T-helper 2 cell (primary cell): ENCODE measurements at places on chromosomes 3 and 15.

DNA sequence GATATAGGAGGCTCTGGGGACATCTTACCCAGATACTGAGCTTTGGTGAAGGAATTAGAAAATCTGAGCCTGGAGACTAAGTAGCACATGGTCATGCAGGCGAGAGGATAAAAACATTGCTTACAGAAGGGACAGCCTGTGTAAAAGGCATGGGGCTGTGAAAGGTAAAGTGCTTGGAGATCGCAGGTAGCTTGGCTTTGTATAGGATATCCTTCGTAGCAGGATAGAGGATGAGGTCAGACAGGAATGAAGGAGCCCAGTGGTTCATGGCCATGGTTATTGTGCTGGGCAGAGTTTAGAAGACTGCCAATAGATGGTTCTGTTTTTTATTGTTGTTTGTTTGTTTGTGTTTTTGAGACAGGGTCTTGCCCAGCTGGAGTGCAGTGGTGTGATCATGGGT lies 82.5 kb downstream of the SLMAP start:
- DNase-seq = no peak

DNA sequence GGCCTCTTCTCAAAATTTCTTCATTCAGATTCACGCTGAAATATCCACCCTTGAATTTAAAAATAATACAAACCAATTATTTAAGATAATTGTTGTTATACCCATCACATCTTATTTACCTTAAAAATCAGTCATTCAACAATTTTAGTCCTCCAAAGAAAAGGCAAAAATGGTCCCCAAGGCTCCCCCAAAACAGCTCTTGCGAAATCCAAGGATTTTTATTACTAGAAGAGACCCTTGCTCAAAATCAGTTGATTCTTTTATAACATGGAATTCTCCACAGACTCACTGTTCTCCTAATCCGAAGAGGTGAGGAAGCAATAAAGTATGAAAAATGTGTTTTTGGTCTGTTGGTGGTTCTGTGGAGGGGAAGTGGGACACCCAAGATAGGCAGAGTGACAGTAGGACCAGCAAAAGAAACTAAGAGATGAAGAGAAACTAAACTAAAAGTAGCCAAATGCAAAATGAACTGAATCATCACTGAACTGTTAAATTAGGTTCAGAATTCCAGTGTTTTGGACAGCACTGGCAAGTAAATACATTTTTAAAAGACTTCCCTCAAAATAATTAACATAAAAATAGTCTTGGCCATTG lies 19.1 kb upstream of the PLCH1 start:
- DNase-seq = no peak

- DNase-seq = no peak
Measured at GRCh38 chr15:60345598-60345997, 52.2 kb downstream of the ANXA2 start.

GRCh38 chr15:89330881-89331595 lies 3.6 kb downstream of the POLG start:
- no peak for DNase-seq

DNA sequence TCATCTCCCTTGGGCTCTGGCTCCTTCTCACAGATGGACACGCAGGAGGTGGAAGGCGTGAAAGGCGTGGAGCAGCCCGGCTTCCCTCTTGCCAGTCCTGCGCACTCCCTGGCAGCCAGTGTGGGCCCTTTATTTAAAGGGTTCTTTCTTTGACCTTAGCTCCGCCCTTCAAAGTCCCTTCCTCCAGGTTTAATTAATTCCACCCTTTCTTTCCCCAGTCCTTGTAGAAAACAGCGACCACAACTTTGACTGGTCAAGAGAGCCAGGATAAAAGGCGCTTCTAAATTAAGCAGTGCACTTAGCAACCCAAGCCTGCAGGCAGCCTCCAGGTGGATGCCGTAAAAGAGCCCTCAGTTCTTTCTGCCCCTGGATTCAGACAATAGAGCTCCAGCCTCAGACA lies at the start of gene HDC:
TSS of gene HDC (minus strand) at position 107 of the 400 bp plus-strand sequence. CDS start at position 4, 103 bp downstream.
- no peak for DNase-seq

- no peak for DNase-seq
Measured at GRCh38 chr3:124920718-124921117, 13.8 kb downstream of the MUC13 start.

DNA sequence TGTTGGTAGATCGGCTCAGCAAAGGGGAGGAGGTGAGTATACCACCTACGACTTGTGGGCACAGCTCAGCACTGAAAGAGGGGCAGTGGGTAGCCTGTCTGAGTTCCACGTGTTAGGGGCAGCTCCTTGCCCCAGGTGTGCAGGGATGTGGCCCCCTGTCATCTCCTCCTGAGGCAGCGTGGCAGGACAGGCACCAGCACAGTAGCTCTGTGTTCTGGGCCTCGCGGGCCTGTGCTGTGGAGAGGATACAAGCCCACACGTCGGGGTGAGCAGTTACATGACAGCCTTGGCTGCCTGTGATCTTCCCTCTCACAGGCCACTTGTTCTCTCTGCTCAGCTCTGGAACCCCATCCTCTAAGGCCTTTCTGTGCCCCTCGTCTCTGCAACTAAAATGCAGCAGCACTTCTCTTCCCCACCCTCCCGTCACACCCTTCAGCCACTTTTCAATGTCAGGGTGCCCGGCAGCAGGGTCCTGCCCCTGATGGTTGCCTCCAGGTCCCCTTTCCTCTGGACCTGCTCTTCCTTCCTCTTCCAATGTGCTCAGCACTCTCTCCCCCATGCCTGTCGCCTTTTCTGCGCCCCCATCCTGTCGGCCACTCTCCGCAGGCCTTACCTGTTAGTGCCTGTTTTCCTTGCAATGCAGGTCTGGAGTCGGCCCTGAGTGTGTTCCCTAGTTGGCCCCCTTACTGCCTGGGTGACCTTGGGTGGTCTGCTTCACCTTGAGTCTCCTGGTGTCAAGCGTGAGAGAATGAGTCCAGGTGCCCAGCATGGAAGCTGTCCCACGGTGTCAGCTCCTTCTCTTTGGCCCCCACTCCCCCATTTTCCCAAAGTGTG lies 18.2 kb upstream of the CPNE9 start:
- DNase-seq = no peak

DNA sequence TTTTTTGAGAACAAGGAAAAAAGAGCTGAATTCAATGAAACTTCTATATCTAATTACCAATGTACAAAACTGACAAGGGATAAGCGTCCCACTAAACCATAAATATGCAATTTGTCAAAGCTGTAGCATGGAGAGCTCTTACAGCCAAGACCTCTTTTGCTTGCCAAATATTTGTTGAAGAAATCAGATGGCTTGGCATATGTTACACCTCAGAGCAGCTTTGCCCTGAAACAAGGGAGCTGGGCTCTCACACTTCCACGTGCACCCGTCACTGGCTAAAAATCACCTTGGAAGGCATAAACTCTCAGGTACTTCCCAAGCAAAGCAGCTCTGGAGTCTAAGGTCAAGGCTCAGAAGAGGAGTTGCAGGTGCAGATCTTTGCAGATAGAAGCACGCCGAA lies 324.7 kb upstream of the SLCO3A1 start:
- no peak for DNase-seq

DNA sequence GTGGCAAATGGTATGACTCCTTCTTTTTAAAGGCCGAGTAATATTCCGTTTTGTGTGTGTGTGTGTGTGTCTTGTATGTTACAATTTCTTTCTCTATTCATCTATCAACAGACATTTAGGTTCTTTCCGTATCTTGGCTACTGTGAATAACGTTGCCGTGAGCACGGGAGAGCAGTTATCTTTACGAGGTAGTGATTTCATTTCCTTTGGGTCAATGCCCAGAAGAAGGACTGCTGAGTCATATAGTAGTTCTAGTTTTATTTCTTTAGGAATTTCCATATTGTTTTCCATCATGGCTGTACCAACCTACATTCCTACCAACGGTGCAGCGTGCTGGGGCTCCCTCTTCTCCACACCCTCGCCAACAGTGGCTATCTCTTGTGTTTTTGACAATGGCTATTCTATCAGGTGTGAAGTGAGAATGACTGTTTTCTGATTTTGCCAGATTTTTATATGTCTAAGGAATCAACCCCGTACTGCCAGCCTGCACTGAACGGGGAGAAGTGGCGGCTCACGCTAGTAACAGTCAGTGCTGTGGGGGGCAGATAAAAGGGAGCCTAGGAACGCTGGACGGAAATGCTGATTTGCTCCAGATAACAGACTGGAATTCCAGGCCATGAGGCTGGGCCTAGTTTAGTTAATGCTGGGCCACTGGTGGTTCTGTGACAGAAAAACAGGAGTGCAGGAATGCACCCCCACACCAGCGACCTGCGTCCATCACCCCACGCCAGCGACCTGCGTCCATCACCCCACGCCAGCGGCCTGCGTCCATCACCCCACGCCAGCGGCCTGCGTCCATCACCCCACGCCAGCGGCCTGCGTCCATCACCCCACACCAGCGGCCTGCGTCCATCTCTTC lies 168.1 kb downstream of the XXYLT1 start:
- no peak for DNase-seq

DNA sequence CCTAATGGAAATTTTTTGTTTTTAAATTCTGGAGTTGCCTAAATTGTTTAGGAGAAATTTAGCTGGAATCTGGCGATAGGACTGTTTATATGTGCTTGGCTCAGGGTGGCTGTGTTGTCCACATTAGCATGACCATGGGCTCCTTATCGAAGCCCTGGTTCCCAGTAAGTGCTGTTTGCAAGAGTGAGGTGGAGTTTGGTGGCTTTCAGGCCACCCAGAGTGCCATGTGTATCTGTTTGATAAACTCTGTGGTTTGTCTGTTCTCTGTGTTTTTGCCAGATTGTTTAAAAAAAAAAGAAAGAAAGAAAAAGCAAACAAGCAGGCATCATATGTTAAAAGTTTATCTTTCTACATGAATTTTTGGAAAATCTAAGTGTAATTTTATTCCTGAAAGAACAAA lies 51.5 kb downstream of the PLCL2 start:
- no peak for DNase-seq

DNA sequence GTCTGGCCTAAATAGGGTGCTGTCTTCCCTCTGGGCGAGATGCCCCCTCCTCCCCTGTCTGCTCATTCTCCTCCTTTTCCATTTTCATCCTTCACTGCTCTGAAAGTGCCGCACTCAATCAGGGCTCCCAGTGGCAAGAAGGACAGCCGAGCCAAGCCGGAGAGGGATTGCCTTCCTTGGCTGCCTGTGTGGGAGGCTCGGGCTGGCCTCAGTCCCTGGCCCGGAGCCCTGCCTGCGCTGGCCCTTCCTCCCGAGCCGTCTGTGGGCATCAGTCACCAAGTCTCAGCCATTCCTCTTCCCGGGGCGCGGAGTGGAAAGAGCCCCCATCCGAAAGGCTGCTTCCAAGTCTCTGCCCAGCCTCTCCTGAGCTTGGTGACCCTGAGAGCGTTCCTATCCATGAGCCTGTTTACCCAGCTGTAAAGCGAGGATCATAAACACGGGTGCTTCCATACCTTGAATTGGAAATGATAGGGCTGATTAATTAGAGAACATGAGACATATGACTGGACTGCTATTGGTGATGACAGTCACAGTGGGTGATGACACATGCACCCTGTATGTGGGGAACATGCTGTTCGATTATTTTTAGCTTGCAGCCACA lies 59.1 kb upstream of the TLE3 start:
- DNase-seq = no peak

- no peak for DNase-seq
Measured at GRCh38 chr3:120425572-120426250, 25.1 kb downstream of the FSTL1 start.

- no peak for DNase-seq
Measured at GRCh38 chr3:81293156-81293555, 468.3 kb downstream of the GBE1 start.

DNA sequence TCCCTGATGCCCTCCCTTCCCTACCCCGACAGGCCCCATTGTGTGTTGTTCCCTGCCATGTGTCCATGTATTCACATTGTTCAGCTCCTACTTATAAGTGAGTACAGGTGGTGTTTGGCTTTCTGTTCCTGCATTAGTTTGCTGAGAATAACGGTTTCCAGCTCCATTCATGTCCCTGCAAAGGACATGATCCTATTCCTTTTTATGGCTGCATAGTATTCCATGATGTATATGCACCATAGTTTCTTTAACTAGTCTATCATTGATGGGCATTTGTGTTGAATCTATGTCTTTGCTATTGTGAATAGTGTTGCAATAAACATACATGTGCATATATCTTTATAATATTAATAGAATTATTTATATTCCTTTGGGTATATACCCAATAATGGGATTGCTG lies 52.1 kb upstream of the TNFSF10 start:
- DNase-seq = no peak

DNA sequence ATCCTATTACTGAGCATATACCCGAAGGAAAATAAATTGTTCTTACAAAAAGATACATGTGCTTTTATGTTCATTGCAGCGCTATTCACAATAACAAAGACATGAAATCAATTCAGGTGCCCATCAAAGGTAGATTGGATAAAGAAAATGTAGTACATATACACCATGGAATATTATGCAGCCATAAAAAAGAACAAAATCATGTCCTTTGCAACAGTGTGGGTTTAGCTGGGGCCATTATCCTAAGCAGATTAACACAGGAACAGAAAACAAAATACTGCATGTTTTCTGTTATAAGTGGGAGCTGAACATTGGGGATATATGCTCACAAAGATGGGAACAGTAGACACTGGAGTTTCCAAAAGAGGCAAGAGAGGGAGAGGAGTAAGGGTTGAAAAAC lies 42.5 kb downstream of the SGO1 start:
- no peak for DNase-seq

GRCh38 chr15:25065286-25065685 lies 110.5 kb downstream of the SNRPN start:
- no peak for DNase-seq

DNA sequence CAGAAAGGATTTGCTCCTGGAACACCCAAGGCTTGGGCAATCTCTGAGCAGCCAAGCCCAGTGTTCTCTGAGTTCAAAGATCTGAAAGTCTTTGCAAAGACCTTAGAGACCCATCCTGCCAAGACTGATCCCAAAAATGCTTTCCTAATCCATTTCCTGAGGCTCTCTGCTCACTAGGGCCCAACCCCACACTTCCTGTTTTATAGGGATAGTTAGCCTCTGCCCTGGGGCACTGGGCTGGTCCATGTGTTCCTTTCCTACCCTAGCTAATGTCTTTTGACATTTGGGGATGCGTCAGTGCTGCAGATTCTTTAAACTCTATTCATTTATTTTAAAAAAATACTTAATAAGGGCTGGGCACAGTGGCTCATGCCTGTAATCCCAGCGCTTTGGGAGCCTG lies 372.7 kb downstream of the ROBO2 start:
- no peak for DNase-seq

- DNase-seq = no peak
Measured at GRCh38 chr15:47812470-47812999, 95.2 kb downstream of the SEMA6D start.

DNA sequence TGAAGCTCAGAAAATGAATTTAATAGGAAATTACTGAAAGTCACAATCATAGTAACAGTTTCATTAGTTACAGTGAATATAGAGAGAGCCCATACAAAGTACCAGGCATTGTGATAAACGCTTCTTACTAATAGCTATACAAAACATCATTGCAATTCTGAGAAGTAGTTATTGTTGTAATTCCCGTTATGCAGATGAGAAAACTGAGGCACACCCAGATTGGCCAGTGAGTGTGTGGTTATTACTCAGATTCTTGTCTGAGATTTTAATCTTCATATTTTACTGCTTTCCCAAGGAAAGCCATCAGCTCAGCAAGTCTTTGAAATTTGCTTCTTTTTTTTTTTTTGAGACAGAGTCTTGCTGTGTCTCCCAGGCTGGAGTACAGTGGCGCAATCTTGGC lies 14.3 kb downstream of the FLNB start:
- DNase-seq = no peak

GRCh38 chr15:44319385-44319784 lies 30.9 kb downstream of the GOLM2 start:
- no peak for DNase-seq

GRCh38 chr15:57334257-57334656 lies 42.0 kb upstream of the CGNL1 start:
- no peak for DNase-seq

- DNase-seq = no peak
Measured at GRCh38 chr3:102230057-102230456, 204.8 kb upstream of the ZPLD1 start.
